ENCODE measurements at places on chromosomes 6 and 20. TPM values are rescaled to one million over a fixed set of nuclear protein-coding genes. Genes with fewer than 3 reads are reported as not detected.

CDSN gene
- not detected for total RNA-seq

ARHGAP18 gene
- 38.3 TPM for total RNA-seq

ASIP gene
- not detected for total RNA-seq

VNN1 gene
- not detected for total RNA-seq

OR2J3 gene
- total RNA-seq, result not detected

NKX2-4 gene
- total RNA-seq, result not detected

HLA-A gene
- 280 TPM for total RNA-seq

PRPF6 gene
- total RNA-seq, result 52.0 TPM

OR2H1 gene
- not detected for total RNA-seq

POPDC3 gene
- total RNA-seq, result 6.7 TPM

FOXC1 gene
- total RNA-seq, result 0.66 TPM

LY6G6F gene
- total RNA-seq, result not detected

SRSF12 gene
- total RNA-seq, result 0.33 TPM

TTLL9 gene
- not detected for total RNA-seq

SPTLC3 gene
- total RNA-seq, result 5.9 TPM

FOXQ1 gene
- total RNA-seq, result 2.0 TPM

PNLDC1 gene
- total RNA-seq, result not detected

MYCT1 gene
- total RNA-seq, result under 0.01 TPM

NRN1 gene
- total RNA-seq, result under 0.01 TPM

SIRPD gene
- not detected for total RNA-seq

TSPYL4 gene
- 3.9 TPM for total RNA-seq

OR12D3 gene
- total RNA-seq, result not detected

C20orf141 gene
- not detected for total RNA-seq

ADAM33 gene
- total RNA-seq, result 37.2 TPM

PHACTR2 gene
- 25.2 TPM for total RNA-seq

RIN2 gene
- total RNA-seq, result 61.4 TPM

SEMG2 gene
- not detected for total RNA-seq

PPP1R3G gene
- 3.3 TPM for total RNA-seq

HCRTR2 gene
- not detected for total RNA-seq

CD93 gene
- under 0.01 TPM for total RNA-seq

LRFN2 gene
- total RNA-seq, result not detected

SSTR4 gene
- total RNA-seq, result not detected

MYLIP gene
- total RNA-seq, result 2.5 TPM

LTA gene
- total RNA-seq, result not detected

GPR6 gene
- total RNA-seq, result not detected

FOXA2 gene
- not detected for total RNA-seq

UNC5CL gene
- 0.26 TPM for total RNA-seq

ZSCAN16 gene
- total RNA-seq, result 5.9 TPM

CNKSR3 gene
- total RNA-seq, result 14.0 TPM

CLIC5 gene
- total RNA-seq, result not detected

PGM3 gene
- 71.9 TPM for total RNA-seq

PDE7B gene
- 22.1 TPM for total RNA-seq

IGF2R gene
- 233 TPM for total RNA-seq

WDR27 gene
- total RNA-seq, result 23.3 TPM

APCDD1L gene
- total RNA-seq, result 0.99 TPM

SAMD10 gene
- 0.99 TPM for total RNA-seq

PRSS16 gene
- not detected for total RNA-seq

LY6G6D gene
- total RNA-seq, result not detected

VWA7 gene
- total RNA-seq, result under 0.01 TPM

GSTA2 gene
- total RNA-seq, result not detected

HRH3 gene
- total RNA-seq, result not detected

Data from fibroblast of lung (primary cell).